ENCODE measurements at places on chromosomes 6 and 20. TPM values are rescaled to one million over a fixed set of nuclear protein-coding genes. Genes with fewer than 3 reads are reported as not detected.

DNA sequence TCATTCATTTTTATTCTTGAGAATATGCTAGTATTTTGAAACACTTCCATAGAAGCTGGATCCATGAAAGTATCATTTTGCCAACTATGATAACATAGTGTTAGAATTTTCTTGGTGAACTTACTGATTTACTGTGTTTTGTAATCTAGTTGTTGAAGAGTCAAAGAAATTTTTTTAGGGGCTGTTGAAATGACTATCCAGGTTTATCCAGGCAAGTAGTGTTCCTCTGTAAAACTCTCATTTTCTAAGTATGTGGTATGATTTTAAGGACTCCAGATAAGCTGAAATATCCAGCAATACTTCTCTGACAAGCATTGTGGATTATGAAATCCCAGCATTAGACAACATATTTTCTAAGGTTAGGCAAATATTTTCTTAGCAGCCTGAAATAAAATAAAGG is 95.9 kb downstream of the GRIK2 start:
- no peak for DNase-seq

DNA sequence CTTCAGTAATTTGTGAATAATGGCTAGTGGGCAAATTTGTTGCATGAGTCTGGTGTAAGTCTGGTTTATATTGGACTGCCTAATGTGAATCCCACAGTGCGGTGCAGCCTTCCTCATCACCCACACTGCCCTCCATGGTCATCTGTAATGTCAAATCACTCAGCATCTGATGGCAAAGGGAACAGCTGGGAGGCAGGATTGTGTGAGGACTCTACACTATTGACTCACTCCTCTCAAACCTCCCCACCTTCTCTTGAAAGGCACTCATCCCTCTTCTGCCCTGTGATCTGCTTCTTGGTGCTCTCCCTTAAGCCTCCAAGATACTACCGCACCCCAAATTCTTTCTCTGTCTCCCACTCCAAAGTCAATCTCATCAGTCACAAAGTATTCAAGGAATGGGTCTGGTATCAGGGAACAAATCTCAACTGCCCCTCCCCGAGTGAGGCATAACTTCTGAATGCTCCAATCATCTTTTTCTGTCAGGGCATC is 146.0 kb upstream of the BEND6 start:
- DNase-seq = peak; percentile 91

The STX11 gene
- total RNA-seq = 1.2 TPM

GRCh38 chr6:39169448-39170344 is 54.7 kb upstream of the SAYSD1 start:
- DNase-seq = peak; percentile 6

The SLC17A9 gene
- 0.67 TPM for total RNA-seq

The ASIP gene
- total RNA-seq = not detected

The TMEM200A gene
- 15.2 TPM for total RNA-seq

The GSTA2 gene
- 0.50 TPM for total RNA-seq

DNA sequence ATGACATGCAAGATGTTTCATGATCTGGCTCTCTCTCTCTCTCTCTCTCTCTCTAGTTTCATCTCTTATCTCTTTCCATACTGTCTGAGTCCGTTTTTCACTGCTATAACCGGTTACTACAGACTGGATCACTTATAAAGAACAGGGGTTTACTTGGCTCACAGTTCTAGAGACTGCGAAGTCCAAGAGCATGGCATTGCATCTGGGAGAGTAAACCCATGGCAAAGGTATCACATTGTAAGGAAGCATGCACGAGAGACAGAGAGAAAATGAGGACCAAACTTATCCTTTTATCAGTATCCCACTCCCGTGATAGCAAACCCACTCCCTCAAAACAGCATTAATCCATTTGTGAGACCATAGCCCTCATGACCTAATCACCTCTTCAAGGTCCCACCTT is 7.2 kb upstream of the AGPAT4 start:
- DNase-seq = no peak

The TCP11 gene
- total RNA-seq = not detected

The ZCCHC3 gene
- total RNA-seq = 11.5 TPM

The ZNF391 gene
- total RNA-seq = 10.4 TPM

- no peak for DNase-seq
These were observed 14.1 kb downstream of the TGIF2 start for GRCh38 chr20:36587388-36588070.

DNA sequence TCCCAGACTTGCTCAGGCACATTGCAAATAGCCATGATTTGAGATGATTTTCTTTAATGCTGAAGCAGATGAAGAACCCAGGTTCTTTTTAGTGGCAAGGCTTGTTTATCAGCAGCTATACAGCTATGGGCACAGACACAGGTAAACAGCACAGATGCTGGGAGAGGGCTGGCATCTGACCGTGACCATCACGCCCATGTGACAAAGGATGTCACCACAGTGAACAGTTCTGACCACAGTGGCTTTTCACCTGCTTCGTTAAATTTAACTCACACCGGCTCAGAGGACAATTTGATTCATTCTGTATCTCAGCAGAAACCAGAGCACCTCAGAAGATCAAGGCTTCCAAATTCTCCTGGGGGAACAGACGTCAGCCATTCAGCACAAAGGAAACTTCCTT is 142.6 kb downstream of the CDH26 start:
- no peak for DNase-seq

The SLC29A1 gene
- total RNA-seq = 45.7 TPM

DNA sequence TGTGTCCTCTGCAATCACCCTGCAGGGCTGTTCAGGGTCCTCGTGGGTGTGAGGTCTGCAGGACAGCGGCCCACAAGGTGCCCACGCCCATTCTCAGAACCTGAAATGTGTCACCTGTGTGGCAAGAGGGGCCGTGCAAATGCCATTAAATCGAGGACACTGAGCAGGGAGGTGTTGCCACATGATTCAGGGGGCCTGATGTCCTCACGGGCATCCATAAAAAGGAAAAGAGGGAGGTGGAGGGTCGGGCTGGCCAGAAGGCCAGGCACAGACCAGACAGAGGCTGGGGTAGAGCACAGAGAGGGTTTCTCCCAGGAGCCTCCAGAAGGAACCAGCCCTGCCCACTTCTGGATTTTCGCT is 239.6 kb downstream of the ERMARD start:
- no peak for DNase-seq

DNA sequence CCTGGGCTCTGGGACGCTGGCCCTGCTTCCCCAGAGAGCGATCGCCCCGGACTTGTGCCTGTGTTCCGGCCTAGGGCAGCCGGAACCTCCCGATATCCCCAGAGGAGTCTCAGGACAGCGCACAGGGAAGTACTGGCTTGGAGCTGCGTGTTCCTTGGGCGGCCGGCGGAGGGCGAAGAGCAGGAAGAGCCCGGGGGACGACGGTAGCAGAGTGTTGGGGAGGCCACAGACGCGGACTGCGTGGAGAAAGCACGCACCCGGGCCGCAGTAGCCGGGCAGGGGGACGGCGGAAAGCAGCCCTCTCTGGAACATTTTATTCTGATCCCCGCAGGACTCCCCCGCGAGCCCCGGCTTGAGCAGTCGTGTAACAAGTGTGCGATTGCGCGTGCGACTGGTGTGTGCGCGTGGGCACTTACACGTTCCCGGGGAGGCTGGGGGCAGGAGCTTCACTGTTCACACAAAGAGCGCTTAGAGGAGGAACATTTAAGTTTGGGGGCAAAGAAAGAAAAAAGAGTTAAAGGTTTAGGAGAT is 36.1 kb downstream of the NCR2 start:
- DNase-seq = no peak

GRCh38 chr6:18703546-18703945 is 316.4 kb downstream of the RNF144B start:
- no peak for DNase-seq

DNA sequence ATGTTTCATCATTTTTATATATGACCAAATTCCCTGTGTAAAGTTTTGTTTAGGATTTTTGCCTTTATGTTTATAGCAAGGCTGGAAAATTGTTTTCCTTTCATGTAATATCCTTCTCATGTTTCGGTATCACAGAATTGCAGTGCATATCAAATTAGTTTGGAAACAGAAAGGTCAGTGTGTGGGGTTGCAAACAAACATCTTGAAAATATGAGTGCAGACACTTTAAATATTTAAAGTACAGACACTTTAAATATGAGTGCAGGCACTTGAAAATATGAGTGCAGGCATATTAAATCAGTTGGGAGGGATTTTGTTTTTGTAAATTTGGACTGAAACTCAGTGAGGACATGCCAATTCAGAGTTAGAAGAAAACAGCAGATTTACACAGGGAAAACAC is 6.5 kb downstream of the SLPI start:
- DNase-seq = no peak

- DNase-seq = no peak
These were observed 248.7 kb downstream of the ZNF217 start for GRCh38 chr20:53344891-53345290.

The NELFE gene
- 77.7 TPM for total RNA-seq
